ENCODE measurements at places on chromosomes 6 and 20.

- DNase-seq, result no peak
These were observed 79.1 kb downstream of the DTD1 start for GRCh38 chr20:18666803-18667415.

- no peak for DNase-seq
These were observed 1.1 kb upstream of the BEND3 start for GRCh38 chr6:107116328-107116892.

DNA sequence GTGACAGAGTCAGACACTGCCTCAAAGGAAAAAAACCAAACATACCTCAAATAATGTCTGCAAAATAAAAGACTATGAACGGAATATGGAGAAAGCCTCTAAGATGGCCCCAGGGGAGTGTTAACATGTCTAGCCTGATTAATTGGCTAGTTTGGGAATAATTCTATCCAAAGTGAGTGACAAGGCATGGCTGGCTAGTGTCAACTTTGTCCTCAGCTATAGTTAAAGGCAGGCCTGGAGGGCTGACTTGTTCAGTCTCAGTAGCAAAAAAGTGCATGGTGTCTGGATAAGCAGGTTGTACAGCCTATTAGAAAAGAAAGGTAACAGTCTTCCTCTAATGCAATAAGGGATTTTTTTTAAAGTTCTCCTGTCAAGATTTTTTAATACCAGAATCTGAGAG is 32.7 kb downstream of the GCNT2 start:
- no peak for DNase-seq

- no peak for DNase-seq
These were observed 40.0 kb upstream of the CLDN20 start for GRCh38 chr6:155223646-155224451.

- DNase-seq, result no peak
These were observed 194.3 kb upstream of the PROKR2 start for GRCh38 chr20:5511082-5511481.
